EH (cell line): ENCODE measurements at places on chromosomes 2 and 18.
A peak's percentile ranks its signal among the peaks of the same experiment; 100 is the strongest.

- DNase-seq = peak; percentile 59
Observed at GRCh38 chr2:182503886-182504285, 77.0 kb upstream of the PDE1A start.

GRCh38 chr2:85409845-85410583 is at the start of gene CAPG:
Gene CAPG, minus strand, starts transcription at chr2:85410366. Its CDS starts 8,221 bp downstream, at chr2:85402145.
- no peak for DNase-seq

- no peak for DNase-seq
Observed at GRCh38 chr18:64083916-64084315, 65.0 kb downstream of the LINC00305 start.

GRCh38 chr2:200305797-200306195 is 697 bp upstream of the SPATS2L start:
- DNase-seq = peak; percentile 59

DNA sequence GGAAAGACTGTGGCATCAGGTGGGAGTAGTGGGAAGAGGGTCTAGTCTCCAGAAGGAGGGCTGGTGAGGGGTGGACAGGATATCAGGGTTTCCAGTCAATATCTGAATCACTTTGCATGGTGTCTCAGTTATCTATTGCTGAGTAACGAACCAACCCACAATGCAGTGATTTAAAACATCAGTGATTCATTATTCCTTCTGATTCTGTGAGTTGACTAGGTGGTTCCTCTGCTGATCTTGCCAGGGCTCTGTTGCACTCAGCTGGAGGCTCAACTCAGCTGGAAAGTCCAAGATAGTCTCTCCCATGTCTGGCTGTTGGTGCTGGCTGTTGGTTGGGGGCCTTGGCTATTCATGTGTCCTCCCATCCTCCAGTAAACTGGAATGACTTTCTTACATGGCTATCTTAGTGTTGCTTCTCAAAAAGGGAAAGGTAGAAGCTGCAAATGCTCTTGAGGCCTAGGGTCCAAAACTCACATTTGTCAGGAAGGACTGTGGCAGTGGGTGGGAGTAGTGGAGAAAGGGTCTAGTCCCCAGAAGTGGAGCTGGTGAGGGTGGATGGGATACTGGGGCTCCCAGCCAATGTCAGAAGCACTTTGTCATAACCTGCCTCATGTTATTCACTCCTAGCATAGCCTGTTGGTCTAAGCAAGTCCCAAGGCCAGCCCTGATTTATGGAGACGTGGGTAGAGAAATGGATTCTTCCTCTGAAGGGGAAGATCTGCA is 13.9 kb downstream of the IL1F10 start:
- DNase-seq = no peak
